Neuronal stem cell (in vitro differentiated cells): ENCODE measurements at places on chromosomes 13 and 19.

DNA sequence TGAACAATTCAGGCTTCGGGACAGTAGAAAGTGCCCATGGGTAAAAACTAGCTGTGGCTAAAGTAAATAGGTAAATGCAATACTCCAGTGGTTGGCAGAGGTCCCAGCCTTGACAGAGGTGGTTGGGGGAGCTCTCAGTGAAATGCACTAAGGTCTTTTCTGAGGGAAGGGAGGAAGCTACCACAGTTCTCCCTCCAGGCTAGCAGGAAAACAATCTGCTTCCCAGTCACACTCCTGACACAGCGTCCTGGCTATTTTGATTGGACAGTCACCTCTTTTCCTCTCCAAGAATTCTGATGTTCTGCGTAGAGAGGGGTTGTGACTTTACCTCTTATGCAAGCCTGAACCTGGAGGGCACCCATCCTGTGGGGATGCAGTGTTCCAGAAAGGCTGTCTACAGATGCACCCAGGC, 128.7 kb downstream of the CYSLTR2 start:
- DNase-seq = no peak
- H3K4me3 ChIP-seq = no peak overlapping the region
- H3K27me3 ChIP-seq = no peaks in the 10 kb centered on the region

- H3K36me3 ChIP-seq = peaks cover 34% of the 10 kb centered on the region
- DNase-seq = peak; percentile 41
- no peak overlapping the region for H3K4me3 ChIP-seq
- no peaks in the 10 kb centered on the region for H3K4me1 ChIP-seq
These were observed 21.5 kb downstream of the EBPL start for GRCh38 chr13:49669735-49670309.

DNA sequence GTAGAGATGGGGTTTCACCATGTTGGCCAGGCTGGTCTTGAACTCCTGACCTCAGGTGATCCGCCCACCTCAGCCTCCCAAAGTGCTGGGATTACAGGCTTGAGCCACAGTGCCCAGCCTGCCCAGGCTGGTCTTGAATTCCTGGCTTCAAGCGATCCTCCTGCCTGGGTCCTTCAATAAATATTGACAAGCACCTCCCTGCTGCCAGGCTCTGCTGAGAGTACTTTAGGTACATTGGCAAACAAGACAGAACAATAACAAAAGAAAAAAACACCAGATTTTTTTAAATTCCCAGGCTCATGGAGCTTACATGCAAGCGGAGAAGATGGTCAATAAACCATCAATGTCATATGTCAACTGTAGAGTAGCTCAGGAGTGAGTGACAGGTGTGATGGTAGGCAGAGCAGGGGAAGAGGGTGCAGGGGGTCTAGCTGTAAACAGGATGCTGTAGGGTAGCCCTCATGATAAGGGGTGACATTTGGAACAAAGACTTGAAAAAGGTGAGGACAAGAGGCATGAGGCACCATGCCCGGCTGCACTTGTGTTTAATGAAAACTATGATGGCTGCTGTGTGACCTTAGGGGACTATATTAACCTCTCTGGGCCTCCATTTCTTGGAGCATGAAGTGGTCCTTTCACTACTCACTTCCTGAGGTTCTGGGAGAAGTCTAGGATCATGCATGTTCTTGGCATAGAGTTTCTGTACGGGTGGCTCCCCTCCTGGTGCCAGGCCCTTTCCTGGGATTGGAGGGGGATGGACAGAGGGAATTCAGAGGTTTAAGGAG, 19.6 kb downstream of the SULT2B1 start:
- no peaks in the 10 kb centered on the region for H3K36me3 ChIP-seq
- H3K27ac ChIP-seq = no peak overlapping the region
- no peak for DNase-seq
- peaks cover 34% of the 10 kb centered on the region for H3K27me3 ChIP-seq
- H3K4me1 ChIP-seq = peaks cover 3% of the 10 kb centered on the region
- H3K4me3 ChIP-seq = no peak overlapping the region

GRCh38 chr13:48401480-48401879, 11.4 kb downstream of the LPAR6 start:
- H3K27ac ChIP-seq = no peak overlapping the region
- no peaks in the 10 kb centered on the region for H3K4me1 ChIP-seq
- H3K4me3 ChIP-seq = no peak overlapping the region
- no peaks in the 10 kb centered on the region for H3K36me3 ChIP-seq

- no peaks in the 10 kb centered on the region for H3K27me3 ChIP-seq
- H3K27ac ChIP-seq = no peak overlapping the region
- no peaks in the 10 kb centered on the region for H3K4me1 ChIP-seq
- no peak for DNase-seq
- no peak overlapping the region for H3K4me3 ChIP-seq
These were observed 2657.6 kb upstream of the PCDH20 start for GRCh38 chr13:64073203-64073602.

DNA sequence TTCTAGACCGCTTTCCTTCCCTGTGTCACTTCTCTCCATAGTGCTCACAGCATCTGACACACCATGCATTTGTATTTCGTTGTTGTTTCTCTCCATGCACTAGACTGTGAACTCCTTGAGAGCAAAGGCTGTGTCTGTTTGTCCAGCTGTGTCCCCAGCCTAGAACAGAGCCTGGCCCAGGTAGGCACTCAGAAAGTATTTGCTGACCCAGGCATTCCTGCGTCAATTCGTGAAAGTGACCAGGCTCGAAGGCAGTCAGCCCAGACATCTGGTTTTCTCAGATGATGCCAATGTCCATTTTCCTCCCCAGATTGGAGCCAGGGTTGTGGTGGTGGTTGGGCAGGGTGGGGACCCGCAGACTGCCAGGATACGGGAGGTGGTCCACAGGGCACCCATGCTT, 164.8 kb downstream of the ZNF536 start:
- no peak overlapping the region for H3K27ac ChIP-seq
- H3K4me3 ChIP-seq = no peak overlapping the region
- H3K36me3 ChIP-seq = no peaks in the 10 kb centered on the region
- peaks cover 8% of the 10 kb centered on the region for H3K4me1 ChIP-seq
- H3K27me3 ChIP-seq = no peaks in the 10 kb centered on the region

DNA sequence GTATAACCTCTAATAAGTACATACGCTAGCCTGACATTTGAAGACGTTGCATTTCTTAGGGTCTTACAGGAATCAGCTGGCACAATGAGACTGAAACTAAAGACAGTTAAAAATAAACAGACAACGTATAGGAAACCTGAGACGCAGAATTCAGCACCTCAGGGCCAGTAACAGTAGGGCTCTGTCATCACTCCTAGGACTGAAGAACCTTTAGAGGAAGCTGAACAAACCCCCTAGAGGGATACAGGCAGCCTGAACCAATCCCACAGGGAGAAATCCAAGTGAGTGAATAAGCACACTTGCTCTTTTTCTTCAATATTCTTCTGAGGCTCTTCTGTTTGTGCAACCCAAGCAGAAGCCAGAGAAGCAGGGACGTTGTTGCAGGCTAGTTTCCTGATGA, 53.9 kb upstream of the KLHL1 start:
- no peaks in the 10 kb centered on the region for H3K36me3 ChIP-seq
- H3K4me3 ChIP-seq = no peak overlapping the region
- no peaks in the 10 kb centered on the region for H3K4me1 ChIP-seq
- DNase-seq = no peak
- no peak overlapping the region for H3K27ac ChIP-seq

DNA sequence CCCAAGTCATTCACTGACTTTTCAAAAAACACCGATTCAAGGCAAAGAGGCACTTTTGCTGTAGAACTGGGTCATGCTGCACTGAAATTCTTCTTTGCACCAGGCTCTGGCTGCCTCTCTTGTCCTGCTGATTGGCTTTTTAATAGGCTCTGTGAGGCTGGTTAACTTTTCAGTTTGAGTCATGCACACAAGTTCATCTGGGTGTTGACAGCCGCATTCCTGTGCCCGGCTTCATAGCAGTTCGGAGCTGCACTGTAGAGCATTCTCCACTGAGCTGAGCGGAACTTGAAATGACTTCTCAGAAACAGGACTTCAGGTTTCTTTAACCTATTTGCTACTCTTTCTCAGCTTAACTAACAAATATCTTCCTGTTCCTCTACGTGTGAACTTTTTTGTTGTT, 978.3 kb downstream of the UQCRFS1 start:
- DNase-seq = no peak
- no peaks in the 10 kb centered on the region for H3K4me1 ChIP-seq
- H3K27me3 ChIP-seq = no peaks in the 10 kb centered on the region
- no peak overlapping the region for H3K4me3 ChIP-seq
- no peaks in the 10 kb centered on the region for H3K36me3 ChIP-seq

GRCh38 chr19:14473978-14474578, 1.1 kb downstream of the PTGER1 start:
- no peak for DNase-seq
- H3K36me3 ChIP-seq = peaks cover 36% of the 10 kb centered on the region
- no peaks in the 10 kb centered on the region for H3K27me3 ChIP-seq
- H3K4me1 ChIP-seq = peaks cover 18% of the 10 kb centered on the region
- no peak overlapping the region for H3K4me3 ChIP-seq

DNA sequence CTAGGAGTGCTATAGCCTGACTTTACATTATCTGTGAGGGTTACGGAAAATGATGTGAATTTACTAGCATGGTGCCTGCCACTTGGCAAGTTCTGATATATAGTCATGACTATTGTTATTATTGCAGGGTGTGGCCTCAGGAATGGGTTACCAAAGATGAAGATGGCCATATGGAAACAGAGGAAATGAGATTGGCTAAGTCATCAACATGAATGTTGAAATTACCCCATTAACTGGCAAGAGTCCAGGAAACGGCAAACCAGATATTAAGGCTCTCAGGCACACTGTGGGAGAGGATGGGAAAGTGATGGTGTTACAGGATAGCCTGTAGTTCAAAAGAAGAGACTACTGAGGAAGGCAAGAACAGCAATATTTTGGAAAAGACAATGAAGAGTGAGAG, 183.3 kb downstream of the KCNRG start:
- H3K4me3 ChIP-seq = no peak overlapping the region
- no peaks in the 10 kb centered on the region for H3K36me3 ChIP-seq
- peaks cover 3% of the 10 kb centered on the region for H3K4me1 ChIP-seq
- H3K27me3 ChIP-seq = no peaks in the 10 kb centered on the region

GRCh38 chr13:53054569-53054968, 26.0 kb downstream of the OLFM4 start:
- no peaks in the 10 kb centered on the region for H3K4me1 ChIP-seq
- no peak overlapping the region for H3K4me3 ChIP-seq
- H3K27me3 ChIP-seq = no peaks in the 10 kb centered on the region
- H3K36me3 ChIP-seq = no peaks in the 10 kb centered on the region
- H3K27ac ChIP-seq = no peak overlapping the region

DNA sequence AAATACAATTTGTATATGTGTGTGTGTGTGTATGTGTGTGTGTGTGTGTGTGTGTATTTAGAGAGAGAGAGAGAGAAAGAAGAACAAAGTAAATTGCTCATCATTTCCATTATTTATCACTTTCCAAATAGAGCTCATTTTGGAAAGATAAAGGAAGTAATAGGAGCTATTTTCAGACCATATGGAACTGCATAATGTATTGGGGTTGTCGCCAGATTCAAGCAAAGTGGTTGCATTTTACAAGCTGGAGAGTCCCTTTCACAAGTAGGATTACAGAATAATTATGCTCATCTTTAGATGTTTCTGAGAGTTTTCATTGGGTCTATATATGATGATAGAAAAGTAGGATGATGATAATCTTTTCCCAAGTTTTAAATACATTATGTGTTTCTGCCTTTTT, 842.7 kb upstream of the SLC10A2 start:
- no peak overlapping the region for H3K4me3 ChIP-seq
- no peaks in the 10 kb centered on the region for H3K4me1 ChIP-seq
- no peaks in the 10 kb centered on the region for H3K36me3 ChIP-seq
- DNase-seq = no peak

- H3K27me3 ChIP-seq = no peaks in the 10 kb centered on the region
- H3K27ac ChIP-seq = no peak overlapping the region
- H3K4me1 ChIP-seq = no peaks in the 10 kb centered on the region
- peak; percentile 12 for DNase-seq
- no peak overlapping the region for H3K4me3 ChIP-seq
These were observed 44.4 kb downstream of the ELF1 start for GRCh38 chr13:40974460-40975407.

- no peak for DNase-seq
These were observed 18.5 kb downstream of the ZNF101 start for GRCh38 chr19:19687090-19687489.

DNA sequence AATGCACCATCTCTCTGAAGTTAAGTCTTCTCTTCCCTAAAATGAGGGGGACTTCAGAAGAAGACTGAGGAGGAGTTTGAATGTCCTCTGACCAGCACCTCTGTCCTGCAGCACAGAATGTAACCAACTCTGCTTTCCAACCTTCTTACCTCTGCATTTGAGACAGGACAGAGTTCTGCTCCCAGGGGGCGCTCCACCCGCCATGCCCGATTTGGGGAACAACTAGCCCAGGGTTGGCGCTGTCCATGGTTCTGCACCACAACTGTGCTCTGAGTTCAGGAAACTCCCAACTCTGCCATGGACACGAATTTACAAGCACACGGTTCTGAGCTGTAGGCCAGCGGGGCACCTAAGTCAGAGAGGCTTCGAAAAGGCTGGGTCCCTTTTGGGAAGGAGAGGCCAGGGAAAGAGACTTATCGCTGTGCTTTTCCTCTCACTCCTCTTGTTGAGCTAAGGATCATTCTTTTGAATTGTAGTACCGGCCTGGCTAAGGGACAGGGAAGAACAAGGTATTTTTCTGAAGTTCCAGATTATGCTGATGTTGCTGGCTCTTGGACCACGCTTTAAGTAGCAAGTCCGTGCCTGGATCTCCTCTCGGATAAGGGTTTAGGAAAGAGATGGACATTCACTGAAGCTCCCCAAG, 22.2 kb downstream of the SIGLEC5 start:
- peak; percentile 30 for DNase-seq
- H3K27ac ChIP-seq = no peak overlapping the region
- no peak overlapping the region for H3K4me3 ChIP-seq

- H3K36me3 ChIP-seq = no peaks in the 10 kb centered on the region
- no peaks in the 10 kb centered on the region for H3K4me1 ChIP-seq
- DNase-seq = no peak
- no peaks in the 10 kb centered on the region for H3K27me3 ChIP-seq
- H3K27ac ChIP-seq = no peak overlapping the region
These were observed 107.3 kb downstream of the FGF14 start for GRCh38 chr13:102294407-102295018.

DNA sequence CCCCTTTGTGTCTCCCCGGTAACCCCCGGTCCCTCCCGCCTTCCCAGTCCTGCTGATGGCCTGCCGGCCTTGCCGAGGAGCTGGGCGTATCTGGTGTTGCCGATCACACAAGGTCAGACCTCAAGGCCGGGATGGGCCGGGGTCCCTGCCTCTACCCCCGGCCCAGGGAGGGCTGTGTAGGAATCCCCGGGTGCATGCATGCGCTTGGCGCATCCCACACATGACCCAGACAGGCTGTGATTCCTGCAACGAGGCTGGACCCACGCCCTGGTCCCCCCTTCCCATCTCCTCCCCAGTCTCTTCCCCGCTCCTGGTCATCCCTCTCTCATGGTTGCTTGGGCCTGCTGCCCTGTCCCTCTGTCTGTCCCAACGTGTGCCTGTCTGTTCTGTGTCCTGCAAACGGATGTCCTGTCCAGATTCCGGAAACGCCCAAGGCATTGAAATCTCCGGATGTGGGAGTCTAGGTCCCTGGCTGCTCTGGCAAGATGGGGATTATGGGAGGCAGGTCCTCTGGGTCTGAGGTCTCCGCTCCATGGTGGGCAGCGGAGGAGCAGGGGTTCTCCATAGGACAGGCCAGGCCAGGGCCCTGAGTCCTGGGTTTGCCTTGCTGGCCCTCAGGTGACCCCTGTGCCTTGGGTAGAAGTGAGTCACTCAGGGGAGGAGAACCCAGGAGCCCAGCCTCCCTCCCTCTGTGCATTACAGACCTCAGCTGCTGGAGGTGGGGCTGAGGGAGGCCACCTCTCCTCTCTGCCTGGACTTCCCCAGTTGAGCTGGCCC, 1.6 kb downstream of the PKN1 start:
- peaks cover 13% of the 10 kb centered on the region for H3K4me1 ChIP-seq
- no peaks in the 10 kb centered on the region for H3K27me3 ChIP-seq
- no peak overlapping the region for H3K4me3 ChIP-seq
- DNase-seq = no peak
- peaks cover 12% of the 10 kb centered on the region for H3K36me3 ChIP-seq
